ENCODE measurements at places on chromosomes 16 and 17.

DNA sequence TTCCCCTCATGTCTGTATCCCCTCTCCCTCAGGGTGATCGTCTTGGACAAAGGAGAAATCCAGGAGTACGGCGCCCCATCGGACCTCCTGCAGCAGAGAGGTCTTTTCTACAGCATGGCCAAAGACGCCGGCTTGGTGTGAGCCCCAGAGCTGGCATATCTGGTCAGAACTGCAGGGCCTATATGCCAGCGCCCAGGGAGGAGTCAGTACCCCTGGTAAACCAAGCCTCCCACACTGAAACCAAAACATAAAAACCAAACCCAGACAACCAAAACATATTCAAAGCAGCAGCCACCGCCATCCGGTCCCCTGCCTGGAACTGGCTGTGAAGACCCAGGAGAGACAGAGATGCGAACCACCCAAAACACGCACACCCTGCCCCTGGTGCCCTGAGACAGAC, 82.2 kb downstream of the ABCC6 start:
- no peak for DNase-seq

DNA sequence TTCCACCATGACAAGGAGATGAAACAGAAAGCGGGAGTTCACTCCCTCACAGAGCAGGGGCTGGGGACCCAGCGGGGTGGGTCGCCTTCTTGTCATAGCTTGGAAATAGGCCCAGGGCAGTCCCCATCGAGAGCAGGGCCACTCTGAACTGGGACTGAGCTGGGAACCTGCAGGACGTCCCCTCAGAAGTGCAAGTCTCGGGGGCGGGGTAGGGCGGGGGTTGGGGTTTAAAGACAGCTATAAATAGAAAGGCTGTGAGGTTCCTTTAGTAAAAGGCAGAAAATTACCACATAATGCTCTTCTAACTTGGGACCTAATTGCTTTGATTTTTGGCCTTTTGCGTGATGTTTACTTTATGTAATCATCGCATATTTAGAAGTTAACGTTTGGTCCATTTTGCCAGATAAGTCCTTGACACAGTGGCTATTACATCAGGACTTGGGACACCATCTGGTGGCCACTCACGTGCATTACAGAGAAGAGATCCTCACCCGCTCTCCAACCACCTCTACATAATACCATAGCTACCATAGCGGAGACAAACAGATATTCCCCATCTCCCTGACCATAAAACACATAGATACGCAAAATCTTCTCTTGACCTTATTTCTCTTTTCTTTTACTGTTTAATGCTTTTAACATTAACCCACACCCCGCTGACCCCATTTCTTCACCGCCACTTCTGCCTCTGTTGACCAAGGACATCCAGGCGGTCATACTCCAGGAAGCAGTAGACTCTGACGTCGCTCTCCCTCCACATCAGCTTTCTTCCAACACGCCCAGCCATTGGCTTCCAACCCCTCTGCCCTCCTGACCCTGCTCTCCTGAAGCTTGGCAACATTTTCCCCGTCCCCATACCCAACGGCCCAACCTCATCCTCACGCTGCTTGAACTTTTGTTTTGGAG, 27.5 kb upstream of the PIK3R6 start:
- DNase-seq: peak; percentile 73

DNA sequence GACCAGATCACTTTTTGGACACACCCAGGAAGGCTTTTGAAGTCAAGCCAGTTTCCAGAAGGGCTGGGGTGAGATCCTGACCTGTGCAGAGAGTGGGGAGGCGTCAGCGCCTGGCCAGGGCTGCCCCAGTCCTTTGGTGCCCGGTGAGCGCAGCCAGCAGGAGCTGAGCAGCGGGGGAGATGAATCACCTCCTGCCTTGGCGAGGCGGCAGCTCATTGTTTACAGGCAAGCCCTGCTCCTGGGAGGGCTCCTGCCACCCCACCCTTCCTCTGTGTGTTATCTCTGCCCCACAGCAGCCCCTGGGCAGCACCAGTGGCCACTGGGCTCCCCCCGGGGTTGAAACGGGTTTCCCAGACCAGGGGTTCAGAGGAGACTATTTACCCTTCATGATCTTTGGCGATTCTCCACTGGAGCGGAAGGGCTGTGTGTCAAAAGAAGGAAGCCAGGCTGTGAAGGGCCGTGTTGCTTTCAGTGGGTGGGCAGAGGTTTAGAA, 14.1 kb upstream of the ITGB4 start:
- DNase-seq: no peak

DNA sequence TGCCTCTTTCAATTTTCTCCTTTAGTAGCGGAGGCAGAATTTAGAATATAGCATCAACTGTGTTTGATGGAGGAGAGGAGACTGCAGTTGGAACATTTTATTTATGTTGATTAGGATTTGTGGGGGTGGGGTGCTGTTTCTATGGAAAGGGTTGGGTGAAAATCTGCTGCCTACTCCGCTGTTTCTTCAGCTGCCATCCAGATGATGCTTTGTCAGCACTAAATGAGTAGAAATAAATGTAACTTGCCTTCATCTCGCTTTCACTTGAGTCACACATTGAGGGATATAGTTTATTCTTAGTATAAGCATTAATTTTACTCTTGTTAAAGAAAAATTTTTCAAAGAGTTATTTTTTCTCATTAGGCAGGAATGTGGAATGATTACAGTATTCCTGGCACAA, 42.1 kb downstream of the ABHD15 start:
- DNase-seq: no peak

DNA sequence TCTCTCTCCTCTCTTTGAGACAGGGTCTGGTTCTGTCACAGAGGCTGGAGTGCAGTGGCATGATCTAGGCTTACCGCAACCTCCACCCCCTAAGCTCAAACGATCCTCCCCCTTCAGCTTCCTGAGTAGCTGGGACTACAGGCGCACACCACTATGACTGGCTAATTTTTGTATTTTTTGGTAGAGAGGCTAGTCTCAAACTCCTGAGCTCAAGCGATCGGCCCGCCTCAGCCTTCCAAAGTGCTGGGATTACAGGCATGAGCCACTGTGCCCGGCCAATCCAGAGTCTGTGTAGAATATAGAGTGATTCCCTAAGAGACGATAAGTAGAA, 65.8 kb upstream of the RPH3AL start:
- no peak for DNase-seq

Data from fibroblast of skin of back (primary cell).